ENCODE measurements at places on chromosomes 6 and 20. TPM values are rescaled to one million over a fixed set of nuclear protein-coding genes. Genes with fewer than 3 reads are reported as not detected.

The TNXB gene
- 73.3 TPM for total RNA-seq

The ZNF831 gene
- total RNA-seq, result 0.11 TPM

The PPP1R14C gene
- 129 TPM for total RNA-seq

The C6orf52 gene
- 0.49 TPM for total RNA-seq

The SOBP gene
- 16.4 TPM for total RNA-seq

The DLK2 gene
- total RNA-seq, result 1.9 TPM

The UTRN gene
- 69.2 TPM for total RNA-seq

The BCLAF1 gene
- total RNA-seq, result 61.0 TPM

The GGTLC1 gene
- total RNA-seq, result not detected

The AIG1 gene
- 71.6 TPM for total RNA-seq

The HLA-F gene
- total RNA-seq, result 32.6 TPM

The TREML2 gene
- 0.11 TPM for total RNA-seq

The SYNDIG1 gene
- total RNA-seq, result 15.8 TPM

The RNF114 gene
- total RNA-seq, result 47.6 TPM

The PGC gene
- total RNA-seq, result not detected

The FOXA2 gene
- total RNA-seq, result not detected

The LY86 gene
- total RNA-seq, result 1.1 TPM

The TRIM15 gene
- not detected for total RNA-seq

The CALHM5 gene
- total RNA-seq, result 2.9 TPM

The MCHR2 gene
- not detected for total RNA-seq

The XKR7 gene
- total RNA-seq, result not detected

The RIPPLY2 gene
- not detected for total RNA-seq

The BTN2A1 gene
- total RNA-seq, result 14.5 TPM

The IFT52 gene
- 6.5 TPM for total RNA-seq

The ADGRG6 gene
- total RNA-seq, result 2.9 TPM

The FAM209B gene
- not detected for total RNA-seq

The NKAIN2 gene
- 0.30 TPM for total RNA-seq

The ATP6V1G2 gene
- total RNA-seq, result 2.2 TPM

The PLEKHG1 gene
- total RNA-seq, result 10.2 TPM

The IL17F gene
- not detected for total RNA-seq

The IL17A gene
- not detected for total RNA-seq

The EMILIN3 gene
- total RNA-seq, result 6.6 TPM

The LGSN gene
- total RNA-seq, result not detected

The BMP6 gene
- total RNA-seq, result 1.6 TPM

The RPS18 gene
- total RNA-seq, result 1,075 TPM

The FAM83D gene
- total RNA-seq, result 0.49 TPM

The LIN28B gene
- total RNA-seq, result not detected

The NFKBIL1 gene
- total RNA-seq, result 10.8 TPM

The STX11 gene
- total RNA-seq, result 11.1 TPM

The PDE7B gene
- 18.7 TPM for total RNA-seq

The VGLL2 gene
- total RNA-seq, result not detected
